ENCODE measurements at places on chromosomes 7 and 10.

DNA sequence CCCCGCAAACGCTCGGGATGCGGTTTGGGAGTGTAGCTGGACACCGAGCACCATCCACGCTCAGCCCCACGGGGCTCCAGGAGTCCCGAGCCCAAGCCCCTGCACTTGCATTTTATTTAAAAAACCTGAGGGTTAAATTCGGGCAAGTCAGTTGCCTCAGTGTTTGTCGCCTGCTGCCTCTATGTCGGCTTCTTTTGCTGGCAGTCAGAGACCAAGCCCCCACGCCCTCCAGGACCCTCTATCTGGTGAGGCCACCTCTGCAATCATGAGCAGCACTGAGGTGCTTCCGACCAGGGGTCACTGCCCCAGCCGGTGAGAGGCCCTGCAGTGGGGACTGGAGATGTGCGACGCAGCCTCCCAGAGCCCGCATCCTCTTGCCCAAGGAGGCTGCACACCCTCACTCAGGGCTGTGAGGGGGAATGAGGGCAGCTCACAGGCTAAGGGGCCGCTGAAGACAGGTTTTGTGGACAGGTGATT is 13.3 kb upstream of the ZNF273 start:
- DNase-seq = no peak

DNA sequence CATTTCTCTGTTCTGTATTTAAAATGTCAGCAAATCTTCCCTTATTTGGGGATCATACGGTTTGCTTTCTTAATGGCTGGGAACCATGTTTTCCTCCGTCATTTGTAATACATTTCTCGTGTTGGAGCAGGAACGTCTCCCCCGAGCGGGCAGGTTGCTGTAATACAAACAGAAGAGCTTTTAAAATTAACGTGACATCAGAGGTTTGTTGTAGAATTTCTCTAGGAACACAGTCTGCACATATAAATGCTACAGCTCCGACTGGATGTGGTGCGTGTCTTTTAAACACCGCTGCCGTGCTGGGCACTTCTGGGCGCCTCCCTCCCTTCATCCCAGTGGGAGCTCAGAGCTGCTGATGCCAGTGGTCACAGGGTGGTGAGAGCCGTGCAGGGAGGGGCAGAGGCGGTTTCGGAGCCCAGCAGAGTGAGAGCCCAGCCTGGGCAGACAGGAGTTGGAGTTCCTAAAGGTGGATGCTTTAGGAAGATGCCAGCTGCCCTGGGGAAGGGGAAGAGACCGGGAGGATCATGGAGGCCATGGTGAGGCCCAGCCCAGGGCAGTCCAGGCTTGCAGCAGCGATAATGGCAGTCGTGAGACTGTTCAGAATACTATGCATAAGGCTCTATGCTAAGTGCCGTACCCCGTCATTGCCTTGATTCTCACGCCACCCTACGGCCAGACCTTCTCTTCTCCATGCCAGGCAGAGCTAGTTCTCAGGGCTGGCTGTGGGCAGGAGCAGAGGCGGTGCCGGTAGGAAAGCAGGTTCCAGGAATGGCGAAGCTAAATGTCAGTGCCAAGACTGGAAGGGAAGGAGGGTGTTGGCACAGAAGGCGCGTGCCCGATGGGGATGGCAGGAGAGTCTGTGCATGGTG is 96.2 kb downstream of the GLRX3 start:
- DNase-seq = peak; percentile 32

DNA sequence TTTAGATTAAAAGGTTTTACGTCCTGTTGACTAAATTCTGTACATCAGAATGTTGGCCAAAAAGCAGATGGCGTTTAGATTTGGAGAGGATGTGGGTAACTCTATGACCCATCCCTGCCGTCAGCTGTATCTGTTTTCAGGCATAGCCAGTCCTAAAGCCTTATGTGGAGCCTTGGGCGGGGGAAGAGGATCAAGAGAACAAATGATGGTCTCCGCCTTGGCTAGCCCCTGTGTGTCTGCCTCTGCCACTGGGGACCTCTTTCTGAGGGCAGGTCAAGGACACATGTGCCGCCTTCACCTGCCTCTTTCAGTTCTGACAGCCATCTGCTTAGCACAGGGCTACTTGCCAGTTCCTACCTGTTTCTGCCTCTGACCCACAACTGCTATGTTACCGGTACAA is 24.1 kb downstream of the PDSS1 start:
- DNase-seq = no peak

- DNase-seq = no peak
Observed at GRCh38 chr7:163298-163695, 29.1 kb upstream of the FAM20C start.

DNA sequence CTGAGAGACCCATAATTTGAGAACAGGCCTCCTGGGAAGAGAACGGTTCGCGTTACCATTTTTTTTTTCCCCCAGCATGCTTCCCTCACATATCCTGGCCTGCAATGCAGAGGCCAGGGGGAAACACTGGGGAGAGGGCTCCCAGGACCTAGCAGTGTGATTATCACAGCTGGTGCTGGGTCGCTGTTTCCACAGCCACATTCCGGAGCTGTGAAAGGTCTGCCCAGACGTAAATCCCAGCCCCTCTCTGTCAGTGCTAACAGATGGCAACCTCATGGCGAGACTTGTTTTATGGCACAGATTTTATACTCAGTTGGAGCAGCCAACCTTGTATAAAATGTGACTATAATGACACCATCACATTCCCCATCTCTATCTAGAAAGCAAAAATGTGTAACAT is 150.5 kb downstream of the PLXDC2 start:
- no peak for DNase-seq

DNA sequence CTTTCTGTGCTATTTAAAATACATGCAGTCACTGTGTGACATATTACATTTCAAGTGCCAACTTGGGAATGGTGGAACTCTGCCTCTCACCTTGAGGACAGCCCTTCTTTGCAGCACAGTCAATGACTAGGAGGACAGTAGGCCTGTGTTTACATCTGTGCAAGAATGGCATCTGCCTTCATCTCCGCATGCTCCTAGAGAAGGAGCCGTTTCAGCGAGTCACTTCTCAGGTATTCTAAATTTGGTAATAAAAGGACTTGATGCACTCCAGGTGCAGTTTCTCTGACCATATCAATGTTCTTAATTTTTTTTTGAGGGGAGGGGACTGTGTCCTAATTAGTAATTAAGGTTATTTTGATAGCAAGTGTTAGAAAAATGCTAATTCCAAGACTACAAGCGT is 128.9 kb downstream of the SDK1 start:
- no peak for DNase-seq

DNA sequence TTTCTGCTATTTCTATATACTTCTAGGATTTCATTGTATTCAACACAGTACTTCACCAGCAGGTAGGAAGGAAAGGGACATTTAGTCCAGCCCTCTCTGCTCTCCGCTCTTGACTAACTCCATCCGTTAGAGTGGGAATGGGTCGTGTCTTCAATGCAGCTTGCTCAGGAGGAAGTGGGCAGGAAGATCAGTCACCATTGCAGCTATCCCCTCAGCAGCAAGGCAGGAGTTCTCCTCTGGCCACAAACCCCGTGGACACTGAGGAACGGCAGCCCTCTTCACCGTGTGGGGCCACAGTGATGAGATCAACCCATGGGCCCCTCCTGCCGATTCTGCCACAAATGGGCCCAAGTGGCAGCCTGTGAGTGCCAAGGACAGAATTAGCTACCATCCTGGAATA is 30.2 kb upstream of the IKZF1 start:
- DNase-seq = no peak

DNA sequence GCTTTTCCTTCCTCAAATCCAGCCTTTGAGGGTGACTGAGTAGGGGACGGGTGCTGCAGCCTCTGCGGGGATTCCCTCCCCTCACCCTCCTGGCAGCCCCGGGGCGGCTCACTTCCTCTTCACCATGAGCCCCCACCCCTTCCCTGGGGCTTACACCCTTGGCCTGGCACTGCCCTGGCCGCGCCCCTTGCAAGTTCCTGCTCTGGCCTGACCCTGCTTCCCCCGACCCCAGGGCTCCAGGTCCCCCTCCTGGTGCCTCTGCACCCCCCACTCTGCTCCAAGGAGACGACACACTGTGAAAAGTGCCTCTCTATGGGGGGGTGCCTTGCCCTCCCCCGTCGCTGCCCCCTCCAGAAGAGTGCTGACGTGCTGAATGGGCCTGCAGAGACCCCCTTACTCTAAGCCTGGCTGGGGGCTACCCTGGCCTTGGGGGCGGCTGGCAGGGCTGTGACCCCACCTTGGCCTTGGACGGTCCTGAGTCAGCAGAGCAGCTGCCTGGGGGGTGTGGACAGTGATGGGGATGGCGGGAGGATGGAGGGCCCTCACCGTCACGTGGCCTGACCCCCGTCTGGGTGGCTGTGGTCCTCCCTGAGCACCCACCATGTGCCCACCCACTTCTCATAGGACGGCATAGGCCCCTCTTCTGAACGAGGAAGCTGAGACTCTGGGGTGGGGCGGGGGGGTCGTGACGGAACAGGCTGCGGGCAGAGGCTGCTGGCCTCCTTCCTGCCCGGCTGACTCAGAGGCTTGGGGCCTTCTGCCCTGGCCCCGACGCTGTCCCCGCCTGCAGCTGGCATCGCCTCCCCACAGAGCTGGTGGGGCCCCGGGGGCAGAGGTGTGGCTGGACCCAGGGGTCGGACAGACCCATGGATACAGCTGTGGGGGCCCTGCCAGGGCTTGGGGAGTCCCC is 9.8 kb downstream of the LFNG start:
- peak; percentile 88 for DNase-seq

DNA sequence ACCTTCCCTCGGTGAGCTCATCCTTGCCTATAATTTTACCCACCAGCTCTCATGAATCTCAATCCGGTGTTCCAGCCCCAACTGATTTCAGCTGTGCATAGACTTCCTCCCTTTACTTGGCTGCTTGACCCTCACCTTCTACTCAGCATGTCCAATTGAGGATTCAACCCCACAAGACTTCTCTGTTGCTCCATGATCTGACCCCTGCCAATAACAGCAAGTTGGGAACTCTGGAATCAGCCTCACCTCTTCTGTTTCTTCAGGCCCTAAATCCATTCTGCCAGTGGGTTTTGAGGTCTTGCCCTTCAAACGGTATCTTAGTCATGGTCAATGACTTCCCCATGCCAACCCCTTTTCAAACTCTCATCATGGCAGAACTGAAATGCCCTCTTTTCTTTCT is 390.4 kb downstream of the CALN1 start:
- DNase-seq = no peak

DNA sequence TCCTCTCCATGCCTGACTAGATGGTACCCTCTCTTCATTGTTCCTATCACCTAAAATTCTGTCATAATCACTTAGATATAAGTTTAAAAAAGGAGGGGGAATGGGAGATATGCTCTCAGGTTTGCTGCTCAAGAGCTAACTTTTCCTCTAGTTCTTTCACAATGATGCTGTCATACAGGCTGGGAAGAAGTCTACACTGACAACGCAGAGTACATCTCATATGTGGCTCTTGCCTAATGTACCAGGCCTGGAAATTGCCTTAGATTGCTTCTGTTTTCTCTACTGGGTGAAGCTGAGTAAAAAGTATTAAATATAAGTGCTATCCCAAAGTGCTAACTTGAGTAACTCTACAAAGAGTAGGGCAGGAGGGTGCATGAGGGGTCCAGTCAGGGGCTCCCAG is 43.8 kb upstream of the BET1 start:
- no peak for DNase-seq

DNA sequence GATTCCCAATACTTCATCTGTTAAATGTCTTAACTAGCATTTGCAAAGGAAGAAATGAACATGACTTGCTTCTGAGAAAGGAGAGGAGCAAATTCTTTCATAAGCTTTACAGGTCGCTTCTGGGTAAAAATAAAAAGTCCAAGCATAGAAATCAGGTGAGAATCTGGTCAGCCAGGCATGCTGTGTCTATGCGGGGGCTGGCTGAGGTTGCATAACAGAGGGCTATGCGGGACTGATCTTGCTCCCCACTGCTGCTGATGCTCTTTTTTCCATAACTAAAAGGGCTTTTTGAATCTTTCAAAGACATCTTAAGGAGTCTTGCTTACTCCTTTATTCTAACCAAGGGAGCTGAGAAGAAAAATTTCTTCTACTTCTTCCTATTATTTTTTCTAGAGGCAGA is 92.7 kb upstream of the FGFR2 start:
- no peak for DNase-seq

GRCh38 chr10:133044401-133044811 is 43.3 kb upstream of the ADGRA1 start:
- no peak for DNase-seq

GRCh38 chr10:97065128-97065527 is 120.6 kb downstream of the SLIT1 start:
- no peak for DNase-seq

DNA sequence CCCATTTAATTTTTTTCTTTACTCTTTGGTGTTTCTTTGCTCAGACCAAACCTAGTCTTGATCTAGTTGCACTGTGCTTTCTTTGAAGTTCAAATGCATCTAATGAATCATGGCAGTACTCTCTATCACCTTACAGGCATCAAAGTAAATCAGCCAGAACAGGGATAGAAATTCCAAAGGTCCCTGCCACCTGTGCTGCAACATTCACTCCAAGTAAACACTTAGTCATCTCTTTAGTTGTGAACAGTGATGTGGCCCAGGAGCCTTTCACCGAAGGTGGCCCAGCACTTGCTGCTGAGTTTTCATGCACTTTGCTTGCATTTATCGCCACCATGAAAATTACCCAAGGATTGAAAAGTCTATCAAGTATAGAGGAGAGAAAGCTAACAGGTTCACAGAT is 314.1 kb upstream of the ETV1 start:
- DNase-seq = no peak

- DNase-seq = no peak
Observed at GRCh38 chr10:49081547-49082275, 33.6 kb downstream of the VSTM4 start.

- no peak for DNase-seq
Observed at GRCh38 chr7:49823566-49823965, 50.1 kb downstream of the VWC2 start.

DNA sequence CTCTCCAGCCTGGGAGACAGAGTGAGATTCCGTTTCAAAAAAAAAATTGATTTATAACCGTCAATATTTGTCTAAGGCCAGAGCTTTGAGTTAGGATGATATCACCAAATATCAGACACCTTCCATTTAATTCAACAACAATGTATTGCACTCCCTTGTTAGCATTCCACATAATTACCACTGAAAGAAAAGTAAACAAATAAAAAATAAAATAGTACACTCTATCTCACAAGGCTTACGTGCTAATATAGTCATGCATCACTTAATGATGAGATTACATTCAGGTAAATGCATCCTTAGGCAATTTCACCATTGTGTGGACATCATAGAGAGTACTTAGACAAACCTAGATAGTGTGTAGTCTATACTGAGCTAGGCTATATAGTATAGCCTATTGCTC is 127.6 kb upstream of the RHOBTB1 start:
- DNase-seq = no peak

DNA sequence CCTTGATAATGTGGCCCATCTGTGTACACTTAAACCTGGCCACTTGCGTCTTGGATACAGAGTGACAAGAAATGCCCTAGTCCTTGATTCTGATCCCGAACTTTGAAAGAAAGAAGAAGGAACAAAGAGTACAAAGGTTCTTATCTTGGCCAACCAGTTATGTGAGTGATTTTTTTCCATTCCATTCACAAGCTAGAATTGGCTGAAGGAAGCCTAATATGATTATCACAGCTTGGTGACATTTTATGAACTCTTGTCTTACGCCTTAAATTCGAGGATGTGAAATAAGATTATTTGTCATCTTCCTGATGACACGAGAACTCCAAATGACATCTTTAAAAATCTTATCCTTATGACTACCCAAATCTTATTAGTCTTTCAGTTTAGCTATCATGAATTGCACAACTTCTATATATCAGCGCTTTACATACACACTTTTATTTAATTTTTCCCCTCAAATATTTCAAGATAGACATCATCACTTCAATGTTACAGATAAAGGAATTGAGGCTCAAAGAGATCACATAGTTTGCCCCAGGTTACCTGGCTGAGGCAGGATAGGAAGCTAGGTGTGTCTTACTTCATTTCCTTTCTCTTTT is 13.0 kb upstream of the SP4 start:
- DNase-seq = no peak

GRCh38 chr10:21668831-21669230 is 134.8 kb downstream of the MLLT10 start:
- DNase-seq = no peak

All from sigmoid colon (tissue), 7 donors.